ENCODE measurements at places on chromosomes 1 and 21.

- peak; percentile 55 for DNase-seq
Measured at GRCh38 chr21:33070998-33071769, 1.2 kb downstream of the OLIG1 start.

DNA sequence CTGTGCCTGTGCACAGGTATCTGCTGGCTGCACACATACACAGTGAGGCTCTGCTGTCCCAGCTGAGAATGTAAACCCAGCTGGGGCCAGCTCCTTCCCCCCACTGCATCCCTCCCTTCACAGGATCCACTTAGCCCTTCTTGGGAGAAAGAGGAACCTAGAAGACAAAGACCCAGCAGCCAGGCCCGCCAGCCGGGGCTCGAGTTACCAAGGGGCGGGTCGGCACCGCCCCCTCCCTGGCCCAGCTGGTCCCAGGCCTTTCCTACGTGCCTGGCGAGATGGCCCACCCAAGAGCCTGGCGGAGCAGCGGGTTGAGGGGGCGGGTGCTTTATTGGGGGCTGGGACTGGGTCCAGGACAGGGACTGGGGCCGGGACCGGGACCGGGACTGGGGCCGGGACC lies 2.1 kb downstream of the SH3BGRL3 start:
- DNase-seq = peak; percentile 82

DNA sequence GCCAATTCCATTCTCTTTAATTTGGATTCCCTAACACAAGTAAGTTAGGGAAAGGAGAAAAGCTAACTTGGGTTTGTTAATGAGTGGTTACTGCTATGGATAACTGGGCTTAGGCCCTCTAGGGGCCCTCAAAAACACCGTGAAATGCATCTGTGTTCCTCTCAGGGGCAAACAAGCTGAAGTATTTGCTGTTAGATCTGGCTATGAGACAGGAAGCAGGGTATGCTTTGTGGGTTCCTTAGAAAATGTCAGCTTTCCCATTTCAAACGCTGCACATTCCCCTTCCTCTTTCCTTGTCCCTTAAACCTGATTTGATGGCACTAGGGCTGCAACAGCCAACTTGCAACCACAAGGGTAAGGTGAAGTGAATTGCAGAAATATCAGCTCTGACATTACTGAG lies 5.7 kb upstream of the CAP1 start:
- no peak for DNase-seq

DNA sequence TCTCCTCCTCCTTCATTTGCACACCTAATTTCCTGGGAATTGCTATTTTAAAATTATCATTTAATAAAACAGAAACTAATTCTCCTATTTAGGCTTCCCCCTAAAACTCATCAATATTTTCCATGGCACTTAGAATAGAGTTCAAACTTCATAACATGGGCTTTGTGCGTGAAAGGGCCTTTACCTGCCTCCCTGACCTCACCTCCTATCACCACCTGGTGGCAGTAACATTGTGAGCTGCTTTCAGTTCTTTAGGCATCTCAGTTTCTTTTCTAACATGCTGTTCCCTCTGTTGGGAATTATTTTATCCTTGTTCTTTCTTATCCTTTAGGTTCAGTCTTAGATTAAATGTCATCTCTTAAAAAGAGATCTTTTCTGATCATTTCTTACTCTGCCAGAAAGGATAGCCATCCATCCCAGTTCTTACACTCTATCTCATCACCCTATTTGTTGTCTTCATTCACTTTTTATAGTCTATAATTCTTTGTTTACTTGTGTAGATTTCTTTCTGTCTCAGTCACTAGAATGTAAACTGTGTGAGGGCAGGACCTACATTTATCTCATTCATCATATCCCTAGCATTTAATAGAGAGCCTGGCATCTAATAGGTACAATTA lies 133.8 kb upstream of the KIAA1614 start:
- no peak for DNase-seq

DNA sequence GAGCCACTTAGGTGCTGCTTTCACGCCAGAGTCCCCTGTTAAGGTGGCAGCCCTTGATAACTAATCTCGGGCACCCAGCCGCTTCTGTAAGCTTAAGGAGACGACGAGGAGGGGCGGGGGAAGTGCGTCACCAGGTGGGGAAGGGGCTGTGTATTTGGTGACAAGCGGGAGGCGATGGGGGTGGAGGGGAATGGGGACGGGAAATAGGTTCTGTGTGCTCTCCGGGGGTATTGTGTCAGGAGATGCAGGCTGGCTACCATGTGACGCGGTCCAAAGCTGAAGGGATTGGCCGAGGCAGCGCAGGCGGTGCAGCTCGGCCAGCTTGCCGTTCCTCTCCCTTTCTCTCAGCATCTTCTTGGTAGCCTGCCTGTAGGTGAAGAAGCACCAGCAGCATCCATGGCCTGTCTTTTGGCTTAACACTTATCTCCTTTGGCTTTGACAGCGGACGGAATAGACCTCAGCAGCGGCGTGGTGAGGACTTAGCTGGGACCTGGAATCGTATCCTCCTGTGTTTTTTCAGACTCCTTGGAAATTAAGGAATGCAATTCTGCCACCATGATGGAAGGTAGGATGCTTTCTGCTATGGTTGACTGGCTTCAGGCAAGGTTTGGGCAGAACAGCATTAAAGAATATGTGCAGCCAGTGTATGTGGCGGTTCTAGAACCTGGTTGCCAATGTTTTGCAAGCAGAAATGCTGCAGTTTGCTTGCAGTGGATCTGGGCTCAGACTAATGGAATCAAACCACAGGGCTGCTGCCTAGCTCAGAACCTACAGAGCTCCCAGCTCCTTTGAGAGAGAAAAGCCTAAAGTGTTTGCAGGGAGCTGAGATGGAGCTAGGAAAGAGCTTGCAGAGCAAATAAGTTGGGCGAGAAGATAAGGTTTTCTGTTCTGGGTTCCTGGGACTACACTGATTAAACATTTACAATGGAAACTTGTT lies at the start of gene SGIP1:
SGIP1 (plus strand) TSS at position 350 of the 937 bp plus-strand sequence; CDS start at position 556, 206 bp downstream.
- DNase-seq = peak; percentile 56

DNA sequence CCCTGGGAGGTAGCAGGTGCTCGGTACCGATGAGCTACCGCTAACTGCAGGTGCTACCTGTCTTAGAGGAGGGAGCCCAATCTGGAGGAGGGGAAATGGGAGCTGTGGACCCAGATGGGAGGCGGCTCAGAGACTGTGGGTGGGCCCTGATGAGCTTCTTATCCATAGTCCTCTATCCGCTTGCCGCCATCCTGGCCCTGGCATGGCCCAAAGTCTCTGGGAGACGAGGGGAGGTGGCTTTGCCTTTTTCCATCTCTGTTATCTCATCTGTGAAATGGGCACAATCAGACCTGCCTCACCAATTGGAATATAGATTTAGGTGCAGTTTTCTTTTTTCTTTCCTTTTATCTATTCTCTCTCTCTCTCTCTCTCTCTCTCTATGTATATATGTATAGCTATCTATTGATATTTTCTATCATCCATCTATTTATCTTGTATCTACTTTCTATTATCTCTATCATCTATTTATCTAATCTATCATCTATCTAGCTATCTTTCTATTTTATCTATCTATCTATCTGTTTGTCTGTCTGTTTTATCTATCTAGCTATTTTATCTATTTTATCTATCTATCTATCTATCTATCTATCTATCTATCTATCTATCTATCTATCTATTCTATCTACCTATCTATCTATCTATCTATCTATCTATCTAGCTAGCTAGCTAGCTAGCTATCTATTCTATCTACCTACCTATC lies 16.5 kb downstream of the TNFRSF1B start:
- no peak for DNase-seq

- DNase-seq = no peak
Measured at GRCh38 chr21:45129189-45129923, 55.0 kb downstream of the ADARB1 start.

- no peak for DNase-seq
Measured at GRCh38 chr1:61640531-61641530, 84.1 kb downstream of the TM2D1 start.

DNA sequence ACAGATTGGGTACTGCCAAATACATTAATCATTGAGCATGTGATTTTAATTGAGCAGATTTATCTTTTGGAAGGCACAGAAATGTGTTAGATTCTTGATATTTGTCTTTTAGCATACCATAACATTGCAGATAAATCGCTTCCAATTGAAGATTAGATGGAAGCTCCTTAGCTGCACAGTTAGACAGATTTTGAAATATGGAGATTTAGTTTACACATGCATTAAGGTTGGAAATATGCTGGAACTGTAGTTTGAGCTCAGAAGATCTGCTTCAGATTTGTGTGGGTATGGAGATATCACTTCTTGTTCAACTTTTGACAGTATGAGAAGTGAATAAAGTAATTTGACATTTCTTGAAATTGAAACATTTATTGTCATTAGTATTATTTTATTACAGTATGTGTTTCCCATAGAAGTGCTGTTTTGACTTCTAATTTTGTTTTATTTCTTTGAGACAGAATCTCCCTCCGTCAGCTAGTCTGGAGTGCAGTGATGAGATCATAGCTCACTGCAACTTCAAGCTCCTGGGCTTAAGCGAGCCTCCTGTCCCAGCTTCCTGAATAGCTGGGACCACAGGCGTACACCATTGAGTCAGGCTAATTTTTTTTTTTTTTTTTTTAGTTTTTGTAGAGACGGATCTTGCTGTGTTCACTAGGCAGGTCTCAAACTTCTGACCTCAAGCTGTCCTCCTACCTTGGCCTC lies 29.1 kb downstream of the THRAP3 start:
- DNase-seq = no peak

- DNase-seq = no peak
Measured at GRCh38 chr1:229440851-229441537, 7.1 kb upstream of the ACTA1 start.

DNA sequence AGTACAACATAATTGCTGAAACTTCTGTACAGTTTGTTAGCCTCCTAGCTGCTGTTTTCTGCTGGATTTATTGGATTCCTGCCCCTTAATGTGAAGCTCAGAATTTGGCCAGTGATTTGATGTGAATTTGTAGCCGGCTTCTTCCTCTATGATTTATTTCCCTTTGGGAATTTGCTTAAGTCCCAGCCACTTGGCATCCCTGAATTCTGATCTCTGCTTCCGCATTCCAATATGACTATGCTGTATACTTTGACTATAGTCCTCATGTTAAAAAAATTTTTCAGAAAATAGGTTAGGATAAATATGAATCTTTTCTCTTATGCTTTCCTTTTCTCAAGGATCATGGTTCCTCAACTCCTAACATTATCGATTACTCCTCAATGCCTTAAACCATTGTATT lies 12.4 kb upstream of the LRIF1 start:
- DNase-seq = no peak

- no peak for DNase-seq
Measured at GRCh38 chr1:43843684-43844083, 89.9 kb upstream of the ARTN start.

DNA sequence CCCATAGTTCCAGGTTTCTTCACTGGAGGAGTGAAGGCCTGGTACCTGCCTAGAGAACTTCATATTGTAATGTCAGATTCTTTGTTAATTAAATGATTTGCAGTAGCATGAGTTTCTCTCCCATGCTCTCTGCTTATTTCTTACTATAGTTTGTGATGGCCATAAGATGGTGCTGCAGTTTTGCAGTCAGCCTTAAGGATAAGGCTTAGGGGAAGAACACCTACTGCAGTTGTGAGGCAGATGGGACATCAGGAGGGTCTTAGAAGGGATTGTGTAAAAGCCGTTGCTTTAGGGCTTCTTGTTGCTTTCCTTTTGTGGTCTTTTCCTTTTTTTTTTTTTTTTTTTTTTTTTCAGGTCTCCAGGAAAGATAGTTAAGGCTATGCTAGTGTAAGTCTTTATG lies 61.8 kb downstream of the MACF1 start:
- DNase-seq = no peak

GRCh38 chr21:15061747-15062605 lies 2.8 kb downstream of the NRIP1 start:
- DNase-seq = no peak

- no peak for DNase-seq
Measured at GRCh38 chr1:184752656-184753055, 2.0 kb downstream of the EDEM3 start.

DNA sequence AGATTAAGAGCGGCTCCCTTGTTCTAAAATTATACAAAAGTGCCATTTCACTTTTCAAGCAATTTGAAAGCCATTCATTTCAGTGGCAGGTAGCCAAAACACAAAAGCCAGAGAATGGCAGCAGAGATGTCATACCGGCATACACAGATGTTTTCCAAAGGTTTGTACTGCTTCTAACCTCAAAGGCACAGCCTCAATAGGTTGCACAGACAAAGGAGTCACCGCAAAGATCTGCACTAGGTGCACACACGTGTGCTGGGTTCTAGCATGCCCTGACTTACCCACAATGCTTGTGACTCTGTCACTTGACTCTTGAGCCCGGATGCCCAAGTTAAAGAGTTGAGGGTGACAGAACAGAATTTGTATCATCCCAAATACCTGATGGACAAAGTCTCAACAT lies 448.9 kb upstream of the ADGRL2 start:
- DNase-seq = no peak

GRCh38 chr1:29029667-29030066 lies 94.0 kb downstream of the TMEM200B start:
- DNase-seq = no peak

DNA sequence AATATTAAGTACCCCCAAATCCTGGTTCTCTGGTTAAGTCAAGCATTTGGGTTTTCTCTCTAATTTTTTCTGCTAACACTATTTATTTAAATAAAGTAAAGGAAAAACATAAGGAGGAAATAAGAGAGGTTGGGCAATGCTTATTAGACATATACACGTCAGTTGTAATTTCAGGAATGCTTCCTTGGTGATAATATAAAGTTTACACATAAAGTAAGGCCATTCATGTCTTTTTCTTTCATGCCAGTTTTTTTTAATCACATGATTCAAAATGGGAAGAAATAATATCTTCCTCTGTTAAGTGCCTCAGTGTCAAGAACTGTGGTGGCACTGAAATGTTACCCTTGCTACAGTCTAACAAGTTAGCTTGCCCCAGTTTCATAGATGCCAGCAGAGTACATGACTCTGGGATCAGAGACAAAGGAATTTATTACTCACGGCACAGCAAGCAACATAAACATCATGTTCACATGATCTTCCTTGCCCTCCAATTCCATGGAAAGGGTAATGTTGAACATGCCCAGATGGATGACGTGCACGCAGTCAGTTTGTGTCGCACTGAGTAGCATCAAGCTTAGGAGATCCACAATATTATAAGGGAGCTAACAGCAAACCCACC lies 184.9 kb downstream of the PLA2G4A start:
- no peak for DNase-seq

- no peak for DNase-seq
Measured at GRCh38 chr1:192559115-192560006, 16.2 kb upstream of the RGS1 start.

DNA sequence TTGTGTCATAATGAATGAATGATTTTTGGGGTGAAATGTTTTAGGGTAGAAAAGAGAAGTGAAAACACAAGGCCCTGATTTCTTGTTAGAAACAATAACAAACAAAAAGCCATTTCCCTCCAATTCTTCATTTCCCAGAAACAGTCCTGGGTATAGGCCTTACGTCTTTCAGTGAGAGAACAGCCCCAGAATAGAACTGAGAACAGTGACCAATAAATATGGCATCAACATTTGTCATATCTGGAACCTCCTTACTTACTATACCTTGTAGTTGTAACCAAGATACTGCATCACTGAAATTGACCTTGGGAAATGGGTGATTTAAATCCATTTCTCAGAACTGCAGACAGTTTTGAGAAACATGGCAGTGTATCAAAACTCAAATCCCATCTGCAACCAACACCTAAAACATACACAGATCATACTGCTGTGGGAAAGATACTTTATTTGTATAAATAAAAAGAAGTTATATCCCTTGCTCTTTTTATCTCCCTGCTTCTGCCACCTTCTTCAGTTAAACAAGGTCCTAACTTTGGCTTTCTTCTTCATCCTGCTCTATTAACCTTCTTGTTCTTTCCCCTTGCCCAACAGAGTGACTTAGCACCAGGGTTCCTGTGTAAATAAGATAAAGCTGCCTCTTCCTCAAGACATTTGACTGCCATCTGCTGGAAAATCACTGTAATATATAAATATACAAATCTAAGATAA lies 19.5 kb downstream of the XKR8 start:
- DNase-seq = no peak

GRCh38 chr1:163320891-163321290 lies 863 bp upstream of the NUF2 start:
- DNase-seq = no peak

All from nephron progenitor cell (in vitro differentiated cells).